ENCODE measurements at places on chromosomes 3 and 15. TPM values are rescaled to one million over a fixed set of nuclear protein-coding genes. Genes with fewer than 3 reads are reported as not detected.

Gene HYPK
- polyA plus RNA-seq, result 7.7 TPM

Gene CIB1
- polyA plus RNA-seq, result 321 TPM

Gene GLCE
- polyA plus RNA-seq, result 14.9 TPM

Gene CIB2
- polyA plus RNA-seq, result 29.9 TPM

Gene ARL14
- polyA plus RNA-seq, result not detected

Gene AMT
- 44.1 TPM for polyA plus RNA-seq

Gene CNBP
- 267 TPM for polyA plus RNA-seq

Gene OR5K2
- polyA plus RNA-seq, result not detected

Gene ZBBX
- 0.73 TPM for polyA plus RNA-seq

Gene SNAP23
- polyA plus RNA-seq, result 34.1 TPM

Gene SLC9C1
- 0.09 TPM for polyA plus RNA-seq

Gene PPM1M
- 23.2 TPM for polyA plus RNA-seq

Gene SLC9A9
- polyA plus RNA-seq, result 3.7 TPM

Gene GHSR
- not detected for polyA plus RNA-seq

Gene C15orf39
- 5.7 TPM for polyA plus RNA-seq

Gene DISP2
- polyA plus RNA-seq, result 0.04 TPM

GRCh38 chr3:161474741-161475140 is 21.9 kb upstream of the OTOL1 start:
- DNase-seq, result no peak

DNA sequence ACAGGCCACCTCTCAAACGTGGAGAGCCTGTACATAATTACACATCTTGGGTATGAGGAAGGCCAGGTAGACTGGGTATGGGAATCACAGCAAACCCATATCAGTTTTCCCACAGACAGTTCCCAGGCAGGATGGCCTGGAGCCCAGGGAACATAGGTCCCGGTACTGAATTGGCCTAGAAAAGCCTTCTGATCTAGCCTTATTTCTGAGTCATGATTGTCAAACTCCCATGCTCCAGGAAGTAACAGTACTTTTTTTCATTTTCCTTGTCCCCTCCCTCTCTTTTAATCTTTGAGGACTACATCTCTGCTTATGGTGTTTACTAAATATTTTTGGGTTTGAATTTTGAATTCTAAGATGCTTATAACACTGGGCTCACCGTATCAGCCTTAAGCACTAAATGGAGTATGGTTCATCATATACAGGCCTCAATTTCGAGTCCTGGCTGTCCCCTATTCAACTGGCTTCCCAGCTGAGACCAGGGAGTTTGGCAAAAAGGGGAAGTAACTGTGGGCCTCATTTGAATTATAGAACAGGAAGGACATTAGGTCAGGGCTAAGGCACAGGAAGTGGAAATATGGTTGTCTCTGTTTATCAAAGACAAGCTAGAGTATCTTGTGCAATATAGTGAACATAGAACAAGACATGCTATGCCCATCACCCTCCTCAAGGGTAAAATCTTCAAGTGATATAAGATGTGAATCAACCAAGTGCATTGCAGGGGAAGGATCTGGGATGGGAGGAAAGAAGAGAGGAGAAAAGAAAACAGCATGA is 494.6 kb downstream of the NTRK3 start:
- no peak for DNase-seq

DNA sequence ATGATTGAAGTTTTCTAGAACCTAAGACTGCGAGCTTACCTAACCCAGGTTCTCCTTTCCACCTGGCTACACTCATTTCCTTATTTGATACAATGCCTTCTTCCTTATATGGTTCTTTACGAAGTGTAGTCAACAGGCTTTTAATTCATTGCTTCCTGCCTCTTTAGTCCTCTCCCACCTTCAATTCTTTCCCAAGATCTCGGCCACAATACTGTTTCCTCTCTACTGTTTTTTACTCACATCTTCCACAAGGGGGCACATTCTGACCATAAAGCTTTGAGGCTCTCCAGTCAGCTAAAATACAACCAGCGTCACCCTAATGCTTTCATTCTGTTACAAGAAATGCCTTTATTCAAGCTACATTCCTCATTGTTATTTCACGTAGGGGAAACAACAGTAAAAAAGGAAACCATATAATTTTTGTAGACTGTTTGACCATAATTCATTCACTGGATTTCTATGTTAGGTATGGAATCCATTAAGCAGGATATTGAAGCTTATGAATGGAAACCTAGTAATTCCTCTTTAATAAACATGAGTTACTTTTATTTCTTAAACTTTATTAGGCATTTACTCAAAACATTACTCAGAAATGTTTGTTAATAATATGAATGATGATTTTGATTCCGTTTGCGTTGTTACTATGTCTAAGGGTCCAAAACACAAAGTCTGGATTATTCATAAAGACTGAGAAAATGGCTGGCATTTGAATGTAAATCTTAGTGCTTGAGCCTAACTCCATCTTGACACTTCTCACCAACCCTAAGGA is 29.5 kb upstream of the VEPH1 start:
- no peak for DNase-seq

DNA sequence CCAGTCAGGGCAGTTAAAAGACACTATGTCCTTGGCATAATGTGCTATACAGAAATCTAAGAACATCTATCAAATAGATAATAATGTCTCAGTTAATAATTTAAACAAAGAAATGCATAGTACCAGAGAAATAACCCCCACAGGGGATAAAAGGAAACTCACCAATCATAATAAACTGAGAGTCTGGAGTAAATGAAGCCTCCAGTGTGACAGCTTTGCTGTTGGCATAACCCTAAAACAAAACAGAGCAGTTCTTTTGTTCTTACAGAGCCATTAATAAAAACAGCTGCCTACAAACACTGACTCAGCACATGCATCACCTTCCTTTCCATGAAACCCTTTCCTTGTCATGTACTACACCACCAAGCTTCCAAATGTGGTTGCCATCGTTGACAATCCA is 13.5 kb downstream of the PPM1M start:
- DNase-seq, result no peak

- DNase-seq, result no peak
Observed at GRCh38 chr15:70426096-70426821, 328.5 kb upstream of the TLE3 start.

- no peak for DNase-seq
Observed at GRCh38 chr3:174253940-174254339, 605.2 kb upstream of the NAALADL2 start.

GRCh38 chr3:126124896-126125295 is 41.0 kb upstream of the SLC41A3 start:
- peak; percentile 18 for DNase-seq

DNA sequence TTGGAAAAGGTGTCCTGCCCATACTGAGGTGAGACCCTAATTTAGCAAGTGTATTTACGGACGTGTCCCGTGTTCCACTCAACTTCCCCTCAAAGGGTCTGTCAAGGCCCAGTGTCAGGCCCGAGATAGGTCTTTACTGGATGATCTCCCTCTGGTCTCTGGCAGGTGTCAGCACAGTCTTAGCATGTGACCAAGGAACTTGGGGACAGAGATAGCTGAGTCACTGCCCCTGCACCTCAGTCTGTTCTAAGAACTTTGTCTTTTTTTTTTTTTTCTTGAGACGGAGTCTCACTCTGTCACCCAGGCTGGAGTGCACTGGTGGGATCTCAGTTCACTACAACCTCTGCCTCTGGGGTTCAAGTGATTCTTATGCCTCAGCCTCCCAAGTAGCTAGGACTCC is 32.1 kb upstream of the ALPK3 start:
- no peak for DNase-seq

GRCh38 chr3:160478338-160478737 is 28.8 kb upstream of the TRIM59 start:
- DNase-seq, result no peak

- DNase-seq, result no peak
Observed at GRCh38 chr3:49792371-49793150, 6.2 kb upstream of the IP6K1 start.

GRCh38 chr3:176352716-176353334 is 844.5 kb downstream of the TBL1XR1 start:
- DNase-seq, result no peak

DNA sequence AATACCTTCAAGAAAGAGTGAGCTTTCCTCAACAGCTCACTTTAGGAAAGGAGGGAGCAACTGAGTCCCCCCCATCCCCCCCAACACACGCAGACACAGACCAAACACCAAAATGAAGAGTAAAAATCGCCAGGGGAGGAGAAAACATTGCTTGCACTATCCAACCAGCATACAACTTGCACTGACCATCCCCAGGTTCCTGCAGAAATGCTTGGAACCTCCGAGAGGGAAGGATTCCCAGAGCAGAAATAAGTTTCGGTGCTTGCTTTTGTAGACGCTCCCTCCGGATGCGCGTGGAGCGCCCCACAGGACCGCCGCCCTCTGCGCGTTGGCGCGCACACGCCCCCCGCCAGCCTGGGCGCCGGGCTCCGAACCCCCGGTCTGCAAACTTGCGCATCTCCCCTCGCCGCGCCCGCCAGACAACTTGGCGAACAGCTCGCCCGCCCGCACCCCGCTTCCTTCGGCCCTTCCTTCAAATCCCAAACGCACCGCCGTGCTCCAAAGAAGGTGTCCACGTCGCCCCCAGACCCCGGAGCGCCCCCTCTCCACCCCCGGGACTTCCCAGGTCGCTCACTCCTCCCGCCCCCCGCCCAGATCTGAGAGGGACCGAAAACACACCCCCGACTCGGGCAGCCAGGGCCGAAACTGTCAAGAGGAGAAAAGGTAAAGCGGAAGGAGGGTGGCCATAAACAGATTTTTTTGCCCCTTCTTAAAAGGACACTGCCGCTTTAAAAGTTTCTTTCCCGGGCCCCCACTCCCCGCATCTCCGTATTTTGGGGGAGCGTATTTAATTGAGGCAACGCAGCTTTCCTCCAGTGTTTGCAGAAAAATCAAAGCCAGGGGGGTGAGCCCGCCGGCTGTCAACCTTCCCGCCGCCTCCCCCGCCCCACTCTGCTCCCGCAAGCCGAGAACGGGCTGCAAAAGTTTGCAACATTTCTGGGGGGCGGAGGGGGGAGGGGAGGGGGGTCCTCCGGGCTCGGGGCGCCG is 859 bp downstream of the RORA start:
- peak; percentile 40 for DNase-seq

- DNase-seq, result no peak
Observed at GRCh38 chr3:181230258-181230657, 240.7 kb upstream of the DNAJC19 start.

GRCh38 chr15:88664151-88664778 is 25.4 kb downstream of the ISG20 start:
- no peak for DNase-seq

DNA sequence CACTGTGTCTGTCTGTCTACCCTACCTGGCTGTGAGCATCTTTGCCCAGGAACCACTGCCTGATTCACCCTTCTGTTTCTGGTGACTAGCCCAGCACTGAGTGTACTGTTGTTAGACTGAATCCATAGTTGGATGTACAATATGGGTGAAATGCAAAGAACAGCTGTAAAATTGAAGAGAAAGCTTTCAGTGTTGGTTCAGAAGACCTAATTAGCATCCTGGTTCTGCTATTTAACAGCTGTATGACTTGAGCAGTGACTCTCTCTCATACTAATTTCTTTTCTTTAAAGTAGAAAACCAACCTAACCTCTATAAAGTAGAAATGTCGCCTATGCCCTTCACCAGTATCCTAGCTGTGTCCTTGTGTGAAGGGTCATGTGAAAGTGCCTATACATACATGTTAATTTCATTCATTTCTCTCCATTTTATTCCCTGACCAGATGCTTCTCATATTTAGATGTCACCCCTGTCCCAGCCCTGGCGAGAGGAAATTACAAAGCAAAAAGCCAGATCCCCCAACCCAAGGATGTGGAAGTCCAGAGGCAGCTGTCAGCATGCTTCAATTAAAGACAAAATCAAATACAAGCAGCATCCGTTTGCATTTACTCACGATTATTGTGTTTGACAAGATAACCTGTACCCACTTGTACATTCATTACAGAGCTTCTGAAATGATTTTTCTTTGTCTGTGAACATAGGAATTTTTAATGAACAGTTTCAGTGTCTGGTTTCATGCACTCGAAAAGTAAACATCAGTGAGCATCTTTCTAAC is 305.7 kb upstream of the ICE2 start:
- DNase-seq, result no peak

GRCh38 chr3:146650691-146651442 is 45.7 kb upstream of the PLSCR5 start:
- DNase-seq, result no peak

DNA sequence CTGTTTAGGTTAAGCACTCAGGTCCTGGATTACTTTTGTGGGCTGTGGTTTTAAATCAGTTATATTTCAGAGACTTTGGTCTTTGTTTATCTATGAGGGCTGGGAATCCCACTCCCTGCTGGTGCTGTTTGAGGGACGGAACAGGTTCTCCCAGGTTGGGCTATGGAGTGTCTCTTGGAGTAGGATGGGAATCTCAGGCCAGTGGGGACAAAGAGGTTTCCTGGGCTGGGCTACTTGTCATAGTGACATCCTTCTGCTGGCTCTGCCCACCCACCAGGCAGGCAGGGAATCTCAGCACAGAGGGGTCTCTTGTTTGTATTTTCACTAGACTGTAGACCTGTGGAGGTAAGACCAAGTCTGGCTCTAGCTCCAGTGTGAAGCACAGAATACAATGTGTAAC is 47.2 kb upstream of the UBE3A start:
- no peak for DNase-seq

DNA sequence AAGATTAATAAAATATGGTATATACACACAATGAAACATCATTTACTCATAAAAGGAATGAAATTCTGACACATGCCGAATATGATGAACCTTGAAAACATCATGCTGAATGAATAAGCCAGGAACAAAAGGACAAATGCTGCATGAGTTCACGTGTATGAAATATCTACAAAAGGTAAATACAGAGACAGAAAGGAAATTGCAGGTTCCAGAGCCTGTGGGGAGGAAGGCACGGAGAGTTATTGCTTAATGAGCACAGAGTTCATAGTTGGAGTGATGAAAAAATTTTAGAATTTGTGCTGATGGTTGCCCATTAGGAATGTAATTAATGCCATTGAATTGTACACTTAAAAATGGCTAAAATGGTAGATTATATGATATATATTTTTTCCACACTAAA is 49.5 kb downstream of the OCA2 start:
- DNase-seq, result no peak

DNA sequence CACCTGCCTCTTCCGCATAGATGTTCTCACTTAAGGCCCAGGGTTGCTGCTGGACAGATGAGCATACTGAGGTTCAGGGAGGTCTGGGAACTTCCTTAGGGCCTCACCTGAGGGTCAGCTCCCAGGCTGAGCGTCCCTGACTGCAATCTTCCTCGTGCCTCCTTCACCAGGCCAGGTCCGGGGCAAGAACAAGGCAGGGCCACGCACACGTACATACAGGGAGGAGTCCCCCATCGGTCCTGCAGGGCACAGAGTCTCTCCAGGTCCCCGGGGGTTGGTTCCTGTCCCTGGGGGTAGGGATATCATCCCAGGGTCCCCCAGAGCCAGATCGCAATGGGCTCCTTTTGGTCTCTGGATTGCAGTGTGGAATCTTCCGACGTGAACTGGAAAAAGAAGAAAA is 130.1 kb downstream of the LRRK1 start:
- no peak for DNase-seq

- peak; percentile 37 for DNase-seq
Observed at GRCh38 chr3:141243271-141243707, 11.7 kb downstream of the PXYLP1 start.

Measured in kidney (tissue), 22 donors.